Activated CD4-positive, CD25-positive, alpha-beta regulatory T cell (primary cell): ENCODE measurements at places on chromosomes 3 and 15.

DNA sequence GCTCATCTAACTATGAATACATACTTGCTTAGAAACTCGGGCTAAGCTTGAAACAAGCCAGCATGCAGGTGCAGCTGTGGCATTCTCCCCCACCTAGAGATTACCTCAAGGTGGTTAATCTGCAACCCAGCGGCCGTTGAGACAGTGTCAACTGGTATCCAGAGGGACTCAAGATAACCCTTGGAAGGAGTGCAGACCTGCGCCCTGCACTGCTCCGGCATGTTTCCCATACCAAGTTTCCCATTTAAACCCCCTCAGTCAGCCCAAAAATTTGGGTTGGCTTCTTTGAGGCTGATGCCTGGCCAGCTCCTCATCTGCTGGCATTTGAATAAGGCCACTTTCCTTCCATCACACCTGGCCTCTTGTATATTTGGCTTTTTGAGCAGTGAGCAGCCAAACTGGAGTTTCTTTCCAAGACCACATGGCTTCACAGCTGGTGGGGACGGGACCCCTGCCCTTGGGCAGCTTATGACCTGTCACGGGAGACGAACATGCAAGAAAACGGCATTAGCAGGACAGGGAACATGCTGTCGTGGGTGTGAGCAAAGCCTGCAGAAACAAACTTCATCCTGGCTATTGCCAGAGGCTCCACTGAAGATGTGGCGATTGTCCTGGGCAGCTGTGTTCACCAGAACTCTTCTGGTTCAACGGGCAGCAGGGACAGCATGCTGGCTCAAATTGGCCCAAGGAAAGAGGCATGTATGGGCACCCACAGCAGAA, 98.2 kb downstream of the PLXNA1 start:
- DNase-seq: no peak

DNA sequence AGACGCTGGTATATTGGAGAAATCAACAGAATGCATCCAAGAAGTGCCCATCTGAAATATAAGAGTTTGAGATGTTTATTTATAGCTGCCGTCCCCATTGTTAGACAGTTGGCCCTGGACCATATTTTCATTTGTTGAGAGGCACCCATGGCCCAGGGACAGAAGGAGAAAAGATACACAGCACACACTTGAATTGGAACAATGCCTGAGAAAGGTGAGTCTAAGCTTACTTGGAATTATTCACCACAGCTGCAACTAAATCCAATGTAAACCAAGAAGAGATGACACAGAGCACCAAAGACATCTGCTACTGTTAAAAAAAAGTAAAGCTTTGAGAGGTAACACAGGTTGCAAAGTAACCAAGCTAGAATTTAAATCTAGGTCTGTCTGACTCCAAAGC, 525.5 kb upstream of the NAALADL2 start:
- no peak for DNase-seq

DNA sequence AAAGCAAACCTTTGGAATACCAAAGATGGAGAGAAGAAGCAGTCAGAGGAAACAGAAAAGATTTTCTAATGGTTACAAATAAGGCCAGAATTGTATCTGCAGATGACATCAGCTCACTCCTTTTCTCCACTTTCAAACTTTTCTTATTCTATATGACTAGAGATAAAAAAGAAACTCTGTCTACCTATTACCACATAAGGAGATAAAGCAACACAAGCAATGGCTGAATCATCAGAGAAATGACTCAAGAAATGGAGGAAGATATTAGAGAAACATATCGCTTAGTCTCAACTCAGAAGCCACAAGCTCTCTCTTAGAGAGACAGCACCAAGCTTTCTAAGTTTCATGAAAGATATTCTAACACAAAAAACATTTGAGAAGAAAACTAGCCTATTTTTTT, 784.0 kb downstream of the ZPLD1 start:
- DNase-seq: no peak

GRCh38 chr3:8482960-8483665, 18.5 kb upstream of the LMCD1 start:
- no peak for DNase-seq

DNA sequence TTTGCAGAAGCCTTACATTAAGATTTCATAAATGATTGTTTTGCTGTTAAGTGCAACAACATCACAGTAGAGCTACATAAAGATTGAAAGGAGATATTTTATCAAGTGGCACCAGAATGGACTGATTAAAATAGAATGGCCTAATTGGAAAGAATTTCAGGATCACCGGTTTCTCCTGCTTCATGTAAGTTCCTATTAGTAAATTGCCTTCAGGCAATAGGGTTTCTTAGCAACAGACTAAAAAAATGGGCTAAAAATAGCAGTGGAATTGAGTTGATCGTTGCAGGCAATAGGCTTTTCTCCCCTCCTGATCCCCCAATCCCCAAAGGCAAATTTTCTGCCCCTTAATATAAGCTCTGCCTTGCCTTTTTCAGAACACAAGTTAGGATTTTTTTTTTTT, 917 bp downstream of the LNP1 start:
- DNase-seq: no peak

- no peak for DNase-seq
Observed at GRCh38 chr15:95565690-95566089, 764.8 kb upstream of the NR2F2 start.

GRCh38 chr3:183117056-183117455, 17.8 kb upstream of the MCCC1 start:
- DNase-seq: no peak

- DNase-seq: no peak
Observed at GRCh38 chr15:77221708-77222107, 150.8 kb upstream of the TSPAN3 start.

GRCh38 chr15:74785194-74786032, 3.5 kb downstream of the CSK start:
- no peak for DNase-seq

DNA sequence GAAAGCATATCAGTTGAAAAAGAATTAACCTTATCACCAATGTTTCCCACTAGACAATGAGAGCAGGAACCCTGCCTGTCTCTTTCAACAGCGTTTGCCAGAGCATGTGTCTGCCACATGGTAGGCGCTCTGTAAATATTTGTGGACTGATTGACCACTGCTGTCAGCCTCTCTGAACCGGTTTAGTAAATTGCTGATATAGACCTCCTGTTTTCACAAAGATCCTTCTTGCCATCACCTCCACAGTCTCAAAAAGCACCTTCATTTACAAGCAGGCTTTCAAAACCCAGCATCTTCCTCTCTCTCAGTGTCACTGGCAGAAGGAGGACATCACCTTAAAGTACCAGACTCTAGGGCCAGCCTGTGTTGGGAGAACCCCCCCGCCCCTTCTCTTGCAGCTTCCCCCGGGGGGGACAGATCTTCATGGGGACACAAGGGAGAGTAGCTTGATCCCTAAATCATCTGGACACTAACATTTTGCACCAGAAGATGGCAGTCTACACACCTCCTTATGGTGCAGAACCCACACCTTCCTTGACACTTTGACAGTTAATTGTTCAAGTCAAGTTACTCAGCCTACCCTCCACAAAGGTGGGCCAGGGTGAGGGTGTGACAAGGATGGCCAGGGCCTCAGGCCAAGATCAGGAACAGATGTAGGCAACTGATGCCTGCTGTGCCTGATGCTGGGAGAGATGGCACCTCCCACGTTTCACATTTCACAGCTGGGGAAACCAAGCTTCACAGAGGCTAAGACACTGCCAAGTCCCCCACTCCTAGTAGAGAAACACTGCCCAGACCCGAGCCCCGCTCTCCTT, 37.8 kb upstream of the USP3 start:
- DNase-seq: peak; percentile 16

- no peak for DNase-seq
Observed at GRCh38 chr15:67777773-67778172, 47.5 kb upstream of the SKOR1 start.

GRCh38 chr15:69760890-69761568, 308.4 kb downstream of the RPLP1 start:
- DNase-seq: peak; percentile 50

- DNase-seq: no peak
Observed at GRCh38 chr3:46238386-46238785, 3.9 kb upstream of the CCR3 start.

- no peak for DNase-seq
Observed at GRCh38 chr15:50116477-50116876, 2.6 kb downstream of the ATP8B4 start.

GRCh38 chr15:76972389-76973361, 22.3 kb upstream of the PSTPIP1 start:
- no peak for DNase-seq

- no peak for DNase-seq
Observed at GRCh38 chr3:103227651-103228050, 792.8 kb downstream of the ZPLD1 start.

DNA sequence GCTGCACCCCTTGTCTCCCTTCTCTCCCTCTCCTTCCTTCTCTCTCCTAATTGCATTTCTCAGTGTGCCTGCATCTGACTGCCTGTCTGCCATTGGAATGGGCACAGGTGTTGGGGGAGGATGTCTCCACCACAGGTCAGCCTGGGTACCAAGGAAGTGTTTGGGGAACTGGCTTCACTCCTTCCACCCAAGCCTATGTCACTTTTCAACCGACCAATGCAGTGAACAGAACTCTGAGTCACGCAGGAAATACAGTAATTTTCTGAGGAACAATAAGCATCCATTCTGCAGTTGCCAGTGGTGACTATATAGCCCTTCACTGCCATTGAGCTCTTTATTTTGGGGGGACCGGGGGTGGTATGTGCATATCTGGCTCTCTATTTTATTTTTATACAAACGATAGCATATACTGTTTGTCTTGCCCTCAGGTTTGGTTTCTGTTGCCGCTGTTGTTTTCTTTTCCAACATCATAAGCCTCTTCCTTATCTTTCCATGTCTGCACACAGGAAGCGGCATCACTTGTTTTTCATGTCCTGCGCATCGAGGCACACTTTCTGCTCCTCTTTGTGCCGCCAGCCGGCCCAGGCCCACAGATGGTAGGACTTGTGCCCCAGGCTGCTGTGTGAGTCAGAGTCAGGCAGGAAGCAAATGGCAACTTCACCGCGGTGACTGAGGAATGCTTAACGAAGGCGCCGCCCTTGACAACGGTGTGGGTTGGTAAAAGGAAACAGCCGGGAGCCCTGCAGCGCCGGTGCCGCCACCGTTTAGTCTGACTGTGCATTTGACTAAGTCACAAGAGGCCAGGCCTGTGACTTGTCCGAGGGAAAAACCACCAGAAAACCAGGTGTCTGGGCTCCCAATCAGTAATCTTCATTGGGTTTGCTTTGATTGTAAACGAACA, 21.1 kb upstream of the CDCP1 start:
- peak; percentile 71 for DNase-seq

DNA sequence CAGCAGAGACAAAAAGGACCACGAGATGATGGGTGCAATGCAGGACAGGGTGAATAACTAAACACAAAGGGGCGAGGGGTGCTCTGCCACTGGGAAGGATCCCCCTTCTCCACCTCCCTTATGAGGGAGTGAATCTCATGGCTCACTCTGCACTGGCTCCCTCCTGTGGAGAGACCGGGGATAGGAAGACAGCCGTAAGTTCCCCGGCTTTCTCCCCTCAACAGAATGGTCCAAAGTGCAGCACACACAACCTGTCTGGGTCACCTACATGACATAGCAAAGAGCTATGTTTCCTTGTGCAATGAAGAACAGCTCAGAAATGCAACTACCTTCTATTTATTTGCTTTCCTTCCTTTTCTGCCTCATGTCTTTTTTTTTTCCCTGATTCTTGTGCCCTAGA, 7.8 kb upstream of the ACSBG1 start:
- DNase-seq: no peak

DNA sequence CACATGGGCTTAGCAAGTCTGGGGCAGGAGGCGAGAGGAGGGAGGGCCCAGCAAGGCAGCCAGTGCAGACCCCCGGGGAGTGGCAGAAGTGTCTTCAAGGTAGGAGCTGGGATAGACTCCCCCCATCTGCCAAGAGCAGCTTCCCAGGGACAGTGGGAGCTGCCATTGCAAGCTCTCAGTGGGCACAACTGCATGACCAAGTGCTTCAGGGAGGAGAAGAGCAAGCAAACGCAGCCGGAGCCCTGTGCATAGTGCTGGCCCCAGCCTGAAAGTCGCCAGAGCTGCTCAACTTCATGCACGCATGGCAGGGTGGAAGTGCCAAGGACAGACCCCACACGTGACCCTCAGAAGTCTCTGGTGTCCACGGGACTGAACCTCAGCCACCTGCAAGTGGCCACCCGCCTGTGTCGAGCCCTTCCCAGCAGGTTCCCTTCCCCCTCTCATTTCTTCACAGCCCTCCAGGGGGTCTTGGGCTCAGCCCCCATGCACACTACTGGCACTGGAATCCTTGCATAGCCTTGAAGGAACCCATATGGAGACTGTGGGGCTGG, 89.4 kb downstream of the PLXNA1 start:
- DNase-seq: no peak
